ENCODE measurements at places on chromosomes 5 and 9. TPM values are rescaled to one million over a fixed set of nuclear protein-coding genes. Genes with fewer than 3 reads are reported as not detected.

The SHOC1 gene
- polyA plus RNA-seq: not detected

The FOXD4 gene
- polyA plus RNA-seq: not detected

The CDC20B gene
- polyA plus RNA-seq: not detected

The EQTN gene
- 0.30 TPM for polyA plus RNA-seq

The TCOF1 gene
- 18.3 TPM for polyA plus RNA-seq

The HAVCR1 gene
- polyA plus RNA-seq: not detected

The RPL37 gene
- polyA plus RNA-seq: 1,895 TPM

The KYAT1 gene
- polyA plus RNA-seq: 4.1 TPM

The BSPRY gene
- polyA plus RNA-seq: 4.8 TPM

DNA sequence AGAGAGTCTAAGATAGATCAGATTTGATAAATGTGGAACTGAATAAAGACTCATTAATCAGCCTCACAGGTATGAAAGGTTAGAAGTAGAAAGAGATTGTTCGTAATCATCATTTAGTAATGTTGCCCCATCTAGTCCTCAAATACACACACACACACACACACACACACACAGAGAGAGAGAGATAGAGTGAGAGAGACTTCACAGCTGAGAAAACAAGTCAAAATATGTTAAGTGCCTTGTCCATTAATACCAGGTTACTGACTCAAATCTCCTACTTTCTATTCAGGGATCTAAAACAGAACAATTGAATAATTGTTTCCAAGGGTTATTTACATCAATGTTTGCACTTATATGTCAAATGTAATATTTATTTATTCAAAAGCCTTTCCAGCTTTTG lies 284.6 kb downstream of the MRPS30 start:
- no peaks in the 10 kb centered on the region for H3K36me3 ChIP-seq
- no peak for DNase-seq
- H3K4me1 ChIP-seq: no peaks in the 10 kb centered on the region
- no peaks in the 10 kb centered on the region for H3K27me3 ChIP-seq

GRCh38 chr5:113278976-113279375 lies 155.8 kb downstream of the TSSK1B start:
- DNase-seq: no peak
- H3K27me3 ChIP-seq: no peaks in the 10 kb centered on the region
- H3K27ac ChIP-seq: no peak overlapping the region
- no peaks in the 10 kb centered on the region for H3K36me3 ChIP-seq

- H3K27ac ChIP-seq: no peak overlapping the region
- H3K36me3 ChIP-seq: no peaks in the 10 kb centered on the region
- H3K27me3 ChIP-seq: no peaks in the 10 kb centered on the region
- DNase-seq: peak; percentile 38
- H3K4me3 ChIP-seq: no peak overlapping the region
These were observed 36.1 kb downstream of the TMC1 start for GRCh38 chr9:72557549-72557948.

DNA sequence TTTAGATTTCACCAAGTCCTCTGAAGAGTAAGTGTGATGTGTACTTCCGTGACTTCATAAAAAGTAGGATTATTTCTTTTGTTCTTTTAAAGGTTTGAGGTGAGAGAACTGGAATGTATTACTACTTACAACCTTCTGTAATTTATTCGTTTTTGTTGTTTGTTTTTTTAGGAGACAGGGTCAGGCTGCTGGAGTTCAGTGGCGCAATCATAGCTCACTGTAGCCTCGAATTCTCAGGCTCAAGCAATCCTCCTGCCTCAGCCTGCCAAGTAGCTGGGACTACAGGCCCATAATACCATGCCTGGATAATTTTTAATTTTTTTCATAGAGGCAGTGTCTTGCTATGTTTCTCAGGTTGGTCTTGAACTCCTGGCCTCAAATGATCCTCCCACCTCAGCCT lies 68.3 kb upstream of the RETREG1 start:
- H3K27ac ChIP-seq: no peak overlapping the region
- H3K4me3 ChIP-seq: no peak overlapping the region
- no peaks in the 10 kb centered on the region for H3K4me1 ChIP-seq
- no peak for DNase-seq

DNA sequence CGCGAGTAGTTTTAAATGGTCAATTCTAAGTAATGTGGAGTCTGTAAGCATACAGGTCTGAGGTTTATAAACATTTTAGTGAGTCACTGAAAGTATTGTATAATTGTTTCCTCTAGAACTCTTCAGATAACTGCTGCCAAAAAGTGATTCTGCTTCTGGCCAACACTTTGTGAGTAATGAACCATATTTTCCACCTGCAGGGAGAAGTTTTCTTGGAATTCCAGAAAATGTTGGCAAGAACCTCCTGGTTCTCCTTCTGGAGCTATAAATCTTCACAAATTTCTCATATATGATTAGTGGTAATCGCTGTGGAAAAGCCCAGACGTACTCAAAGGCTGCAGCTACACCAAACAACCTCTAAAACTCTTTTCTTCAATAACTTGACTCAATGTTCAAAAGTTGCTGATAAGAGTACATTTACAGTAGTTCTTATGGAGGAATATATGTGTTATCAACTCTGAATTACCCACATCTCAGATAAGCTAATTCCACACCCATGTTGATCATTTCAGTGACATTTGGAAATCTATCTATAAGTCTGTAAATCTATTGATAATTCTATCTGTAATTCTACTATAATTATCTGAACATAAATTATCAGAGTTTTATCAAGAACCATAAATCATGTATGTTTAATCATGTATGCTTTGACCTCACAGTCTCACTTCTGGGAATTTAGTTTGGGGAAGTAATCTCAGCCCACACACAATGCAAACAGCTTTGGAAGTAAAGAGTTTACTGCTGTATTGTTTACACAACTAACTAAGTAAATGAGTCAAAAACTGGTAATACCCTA lies 74.1 kb downstream of the FNBP1 start:
- H3K4me3 ChIP-seq: no peak overlapping the region
- H3K4me1 ChIP-seq: no peaks in the 10 kb centered on the region
- H3K27ac ChIP-seq: peak overlapping the region; percentile 35
- no peaks in the 10 kb centered on the region for H3K36me3 ChIP-seq
- DNase-seq: no peak

DNA sequence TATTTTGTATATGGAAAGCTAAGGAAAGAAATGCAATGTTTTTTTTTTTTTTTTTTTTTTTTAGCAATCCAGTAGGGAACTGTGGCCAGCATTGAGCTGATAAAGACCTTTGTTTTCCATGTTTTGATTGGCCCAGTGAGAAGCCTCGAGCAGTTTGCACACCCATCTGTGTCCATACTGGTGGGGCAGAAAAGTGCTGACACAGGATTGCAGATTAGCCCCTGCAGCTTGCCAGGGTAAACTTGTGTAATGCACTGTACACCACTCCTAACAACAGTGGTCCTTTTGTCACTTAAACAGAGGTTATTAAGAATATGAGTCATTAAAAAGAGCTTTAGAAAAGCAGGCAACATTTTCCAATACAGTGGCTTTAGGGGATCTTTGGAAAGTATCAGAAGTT lies 132.8 kb upstream of the CDKN2B start:
- H3K4me1 ChIP-seq: no peaks in the 10 kb centered on the region
- H3K4me3 ChIP-seq: no peak overlapping the region
- no peaks in the 10 kb centered on the region for H3K27me3 ChIP-seq
- no peak for DNase-seq
- H3K27ac ChIP-seq: no peak overlapping the region
